ENCODE measurements at places on chromosomes 7 and 10.
A peak's percentile ranks its signal among the peaks of the same experiment; 100 is the strongest.

DNA sequence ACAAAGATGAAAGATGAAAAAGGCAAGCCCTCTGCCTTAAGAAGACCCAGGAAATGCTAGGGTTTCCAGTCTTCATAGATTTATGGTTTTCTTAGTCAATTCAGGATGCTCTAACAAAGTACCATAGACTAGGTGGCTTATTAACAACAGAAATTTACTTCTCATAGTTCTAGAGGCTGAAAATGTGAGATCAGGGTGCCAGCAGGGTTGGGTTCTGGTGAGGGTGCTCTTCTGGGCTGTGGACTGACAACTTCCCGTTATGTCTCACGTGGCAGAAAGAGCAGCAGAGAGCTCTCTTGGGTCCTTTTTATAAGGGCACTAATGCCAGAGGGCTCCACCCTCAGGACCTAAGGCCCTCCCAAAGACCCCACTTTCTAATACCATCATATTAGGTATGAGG is 23.7 kb downstream of the ELMO1 start:
- DNase-seq, result no peak

- no peak for DNase-seq
Observed at GRCh38 chr7:2130096-2130375, 102.7 kb downstream of the MAD1L1 start.

GRCh38 chr10:110317866-110318850 is 13.4 kb upstream of the SMNDC1 start:
- DNase-seq, result no peak

GRCh38 chr10:19658622-19659233 is 157.5 kb upstream of the PLXDC2 start:
- no peak for DNase-seq

DNA sequence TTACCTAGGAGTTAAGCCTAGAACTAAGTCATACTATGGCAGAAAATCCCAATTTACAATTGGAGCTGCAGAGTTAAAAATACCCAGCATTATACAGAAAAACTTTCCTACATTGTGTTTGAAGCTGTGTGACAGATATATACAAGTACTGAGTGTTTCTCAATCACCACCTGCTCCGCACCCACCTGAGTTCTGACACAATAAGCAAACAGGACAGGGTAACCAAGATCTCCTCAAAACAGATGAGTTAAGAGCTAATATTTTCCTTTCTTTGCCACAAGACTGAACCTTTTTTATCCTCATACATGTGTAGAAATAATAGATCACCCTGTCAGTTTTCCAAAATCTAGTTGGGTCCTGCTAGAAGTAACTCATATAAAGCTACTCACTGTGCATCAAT is 186.3 kb downstream of the DOCK4 start:
- DNase-seq, result no peak

DNA sequence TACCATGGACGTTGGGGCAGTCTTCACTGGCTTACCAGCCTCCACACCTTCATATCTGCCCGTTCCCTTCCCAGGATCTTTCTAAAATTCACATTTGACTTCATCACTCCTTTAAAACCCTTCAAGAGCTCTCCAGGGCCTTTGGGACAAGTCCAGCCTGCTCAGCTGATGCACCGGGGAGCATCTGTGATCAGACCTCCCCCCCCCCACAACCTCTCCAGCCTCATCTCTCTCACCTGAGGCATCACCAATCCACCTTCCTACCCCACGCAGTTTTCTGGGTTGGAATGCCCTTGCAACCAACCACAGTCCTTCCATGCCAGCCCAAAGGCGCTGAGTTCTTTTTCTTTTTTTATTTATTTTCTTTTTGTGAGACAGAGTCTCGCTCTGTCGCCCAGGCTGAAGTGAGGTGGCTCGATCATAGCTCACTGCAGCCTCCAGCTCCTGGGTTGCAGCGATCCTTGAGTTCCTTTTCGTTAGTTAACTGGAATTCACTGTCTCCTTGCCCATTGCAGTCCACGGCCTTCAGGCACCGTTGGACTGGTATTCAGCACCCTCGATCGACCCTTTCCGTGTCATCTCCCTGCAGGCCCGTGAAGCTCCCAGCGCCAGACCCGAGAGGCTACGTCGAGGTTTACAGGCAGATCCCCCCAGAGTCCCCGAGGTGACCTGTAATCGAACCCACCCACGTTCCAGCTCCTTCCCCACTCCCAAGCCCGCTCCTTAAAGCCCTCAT is 654 bp downstream of the ALKBH4 start:
- DNase-seq, result peak; percentile 7

DNA sequence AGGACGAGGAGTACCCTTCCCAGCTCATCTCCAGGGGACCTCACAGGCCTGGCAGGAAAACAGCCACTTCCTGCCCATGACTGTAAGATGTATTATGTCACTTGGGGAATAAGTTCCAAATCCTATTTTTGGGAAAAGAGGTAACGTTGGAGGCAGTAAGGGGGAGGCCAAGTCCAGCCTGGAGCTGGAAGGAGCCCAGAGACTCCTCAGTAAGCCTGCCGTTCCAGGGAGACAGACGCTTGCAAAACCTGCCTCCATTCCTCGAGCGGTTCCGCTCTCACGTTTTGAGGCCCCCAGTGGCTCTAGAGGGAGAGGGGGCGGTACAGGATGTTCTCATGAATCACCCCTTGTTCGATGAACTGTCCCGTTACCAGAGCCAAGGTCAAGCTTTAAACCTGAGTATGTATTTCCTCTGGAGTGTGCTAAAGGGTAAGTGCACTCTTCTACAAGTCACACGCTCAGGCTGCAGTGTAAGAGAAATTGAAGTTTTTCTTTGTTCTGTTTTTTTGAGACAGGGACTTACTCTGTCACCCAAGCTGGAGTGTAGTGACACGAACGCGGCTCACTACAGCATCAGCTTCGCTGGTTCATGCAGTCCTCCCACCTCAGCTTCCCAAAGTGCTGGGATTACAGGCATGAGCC is 45.5 kb upstream of the CYTH3 start:
- no peak for DNase-seq

DNA sequence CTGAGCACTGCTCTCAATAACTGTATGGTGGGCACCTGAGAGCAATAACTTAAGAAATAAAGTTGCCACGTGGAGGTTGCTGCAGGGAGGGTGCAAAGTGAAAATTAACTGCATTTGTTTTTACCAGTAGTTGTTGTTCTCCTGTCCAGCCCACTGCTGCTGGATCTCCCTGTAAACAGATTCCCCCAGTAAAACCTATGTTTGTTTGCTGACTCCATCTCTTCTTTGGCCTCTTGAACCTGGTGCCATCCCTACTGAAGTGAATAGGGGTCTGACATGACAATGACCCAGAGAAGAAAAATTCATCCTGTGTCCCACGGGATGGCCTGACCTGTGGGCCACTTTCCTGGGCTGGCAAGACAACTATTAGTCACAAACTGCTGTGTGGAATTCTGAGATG is 1.7 kb downstream of the MBL2 start:
- DNase-seq, result no peak

DNA sequence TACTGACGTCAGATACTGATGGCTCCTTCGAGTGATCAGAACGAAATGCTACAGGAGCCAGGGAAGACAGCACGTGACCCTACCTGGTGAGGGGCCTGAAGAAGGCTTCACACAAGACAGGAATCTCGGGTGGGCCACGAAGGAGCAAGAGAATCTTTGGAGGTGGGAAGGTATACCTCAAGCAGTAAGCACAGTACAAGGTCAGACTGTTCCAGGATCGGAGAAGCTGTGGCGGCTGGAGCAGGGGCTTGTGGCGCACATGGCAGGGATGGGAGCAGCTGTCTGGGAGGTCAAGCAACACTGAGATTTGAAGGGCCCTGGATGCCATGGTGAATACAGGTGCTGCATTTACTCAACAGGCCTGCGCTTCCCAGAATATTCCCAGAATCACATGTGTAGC is 45.4 kb downstream of the C10orf143 start:
- DNase-seq, result no peak

- DNase-seq, result no peak
Observed at GRCh38 chr10:21649454-21649872, 115.4 kb downstream of the MLLT10 start.

- no peak for DNase-seq
Observed at GRCh38 chr7:70060298-70061068, 462.2 kb downstream of the AUTS2 start.

DNA sequence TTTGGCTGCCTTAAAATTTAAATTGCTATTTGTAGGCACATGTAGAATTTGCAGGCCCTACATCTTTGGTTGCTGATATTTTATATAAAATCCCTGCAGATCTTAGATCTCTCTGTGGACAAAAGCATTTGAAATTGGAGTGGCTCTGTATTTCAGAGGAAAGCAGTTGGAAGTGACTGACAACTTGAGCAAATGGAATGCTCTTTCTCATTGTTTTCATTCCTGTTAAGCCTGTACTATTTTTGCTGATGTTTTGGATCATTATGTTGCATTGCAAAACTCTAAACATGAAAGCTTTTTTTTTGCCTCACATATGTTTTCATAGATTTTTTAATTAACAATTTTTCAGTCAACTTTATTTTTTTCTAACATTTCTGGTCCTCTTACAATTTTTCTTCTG is 251.2 kb upstream of the MDFIC start:
- no peak for DNase-seq

- no peak for DNase-seq
Observed at GRCh38 chr7:81075150-81075549, 156.3 kb upstream of the SEMA3C start.

DNA sequence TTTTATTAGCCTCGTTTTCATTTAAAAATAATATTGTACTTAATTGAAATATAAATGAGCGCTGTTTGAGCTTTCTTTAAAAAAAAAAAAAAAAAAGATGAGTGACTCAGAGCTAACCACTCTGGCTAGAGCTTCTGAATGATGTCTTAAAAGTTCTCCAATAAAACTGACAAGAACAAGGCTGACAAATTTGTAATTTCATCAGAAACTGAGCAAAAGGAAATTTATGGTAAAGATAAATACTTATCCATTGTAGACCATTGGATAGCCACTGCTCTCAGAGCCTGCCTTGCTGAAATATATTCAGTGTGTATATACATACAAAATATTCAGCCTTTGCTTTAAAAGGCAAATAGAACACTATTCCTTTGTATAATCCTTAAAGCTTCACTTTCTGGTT is 91.2 kb upstream of the OIT3 start:
- no peak for DNase-seq

DNA sequence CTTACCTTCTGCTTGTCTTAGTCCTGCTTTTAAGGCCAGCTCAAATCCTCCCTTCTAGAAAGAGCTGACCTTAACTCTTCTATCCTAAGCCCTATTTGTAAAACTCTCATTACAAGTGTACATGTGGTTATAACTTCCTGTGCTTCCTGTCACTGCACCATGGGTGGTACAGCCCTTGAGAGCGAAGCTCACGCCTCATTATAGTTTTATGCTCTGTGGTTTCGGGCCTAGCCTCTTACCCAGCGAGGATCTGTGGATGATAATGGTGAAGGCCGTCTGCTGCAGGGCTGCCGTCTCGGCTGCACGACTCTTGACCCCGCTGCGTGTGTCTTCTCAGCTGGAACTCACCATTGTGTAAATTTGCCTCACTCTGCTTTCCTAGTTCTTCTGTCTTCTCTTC is 74.6 kb downstream of the CUL1 start:
- DNase-seq, result peak; percentile 93

DNA sequence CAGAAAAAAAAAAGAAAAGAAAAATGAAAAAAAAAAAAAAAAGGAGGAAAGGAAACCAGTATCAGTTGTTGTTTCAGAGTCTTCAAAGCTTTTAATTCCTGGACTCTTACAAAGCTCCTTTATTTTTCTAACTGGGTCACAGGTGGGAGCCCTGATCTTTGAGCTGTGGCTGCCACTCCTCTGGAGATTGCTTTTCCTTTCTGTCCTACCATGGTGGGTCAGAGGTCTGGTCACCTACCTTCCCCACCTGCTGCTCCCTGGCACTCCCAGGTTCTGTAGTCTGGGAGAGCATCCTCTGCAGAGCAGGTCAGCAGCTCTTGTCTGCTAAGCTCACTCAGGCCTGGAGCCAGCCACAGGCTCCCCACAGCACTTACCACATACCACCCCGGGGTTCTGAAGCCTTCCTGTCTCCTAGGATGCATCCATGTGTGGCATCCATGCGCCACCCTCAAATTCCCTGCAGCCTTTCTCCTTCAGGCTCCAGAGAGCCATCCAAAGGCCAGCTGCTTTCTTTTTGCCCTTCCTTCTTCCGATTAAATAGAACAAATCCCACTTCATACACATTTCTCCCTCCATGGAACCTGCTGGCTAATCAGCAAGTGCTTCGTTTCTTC is 73.2 kb upstream of the TPK1 start:
- DNase-seq, result no peak

DNA sequence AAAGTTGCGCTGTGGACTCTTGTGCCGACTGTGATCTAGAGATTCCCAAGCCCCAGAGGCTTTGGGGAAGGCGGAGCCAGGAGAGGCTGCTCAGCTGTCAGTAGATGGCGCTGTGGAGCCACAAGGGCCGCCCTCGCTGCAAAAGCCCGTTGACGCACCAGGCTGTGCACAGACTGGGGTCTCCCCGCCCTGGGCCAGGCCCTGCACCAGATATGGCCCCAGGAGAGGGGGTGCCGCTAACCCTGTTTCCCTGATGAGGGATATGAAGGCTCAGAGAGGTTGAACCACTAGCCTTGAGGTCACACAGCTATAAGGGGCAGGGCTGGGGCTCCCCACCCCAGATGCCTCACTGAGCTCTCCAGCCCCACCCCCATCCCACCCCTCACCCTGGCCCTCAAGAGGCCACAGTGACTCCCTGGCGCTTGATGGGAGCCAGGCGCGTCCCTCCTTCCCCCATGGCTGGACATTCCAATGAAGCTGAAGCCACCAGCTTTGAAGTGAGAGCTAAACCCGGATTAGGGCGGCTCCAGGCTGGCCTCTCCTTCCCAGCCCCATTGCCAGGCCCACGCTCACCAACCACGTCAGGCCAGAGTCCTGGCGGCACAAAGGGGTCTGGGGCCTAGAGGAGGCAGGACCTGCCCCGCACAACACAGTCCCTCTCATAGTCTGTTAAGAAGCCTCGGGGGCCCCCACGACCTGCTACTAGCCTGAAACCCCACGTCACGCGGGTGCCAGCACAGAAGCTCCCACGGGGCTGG is 26.4 kb downstream of the MYL10 start:
- DNase-seq, result peak; percentile 61

- no peak for DNase-seq
Observed at GRCh38 chr10:129864601-129865126, 99.4 kb downstream of the EBF3 start.

DNA sequence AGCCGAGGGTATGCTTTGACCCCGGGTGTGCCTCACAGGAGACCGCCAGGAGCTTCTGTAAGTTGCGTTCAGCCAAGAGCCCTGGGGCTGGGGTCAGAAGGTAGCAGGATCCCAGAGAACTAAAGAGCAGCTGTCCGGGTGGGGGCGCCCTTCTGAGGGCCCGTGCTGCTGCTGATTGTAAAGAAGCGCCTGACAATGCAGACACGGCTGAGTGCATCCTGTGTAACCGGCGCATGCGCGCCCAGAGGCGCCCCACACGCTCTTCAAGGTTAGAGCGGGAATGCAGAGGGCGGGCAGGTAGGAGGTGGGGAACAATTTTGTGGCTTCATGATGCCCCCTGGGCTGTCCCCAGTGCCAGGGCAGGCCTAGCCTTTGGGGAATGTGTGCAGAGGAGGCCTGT is 210.2 kb upstream of the CTBP2 start:
- DNase-seq, result no peak

- DNase-seq, result peak; percentile 73
Observed at GRCh38 chr10:62732841-62733653, 71.5 kb upstream of the ADO start.

- no peak for DNase-seq
Observed at GRCh38 chr10:70341016-70341415, 41.4 kb downstream of the LRRC20 start.

- no peak for DNase-seq
Observed at GRCh38 chr10:69316313-69317059, 38.2 kb downstream of the HK1 start.

GRCh38 chr7:149759093-149759860 is 14.1 kb downstream of the ZNF467 start:
- no peak for DNase-seq

GRCh38 chr10:62578916-62579315 is 204.7 kb downstream of the ZNF365 start:
- DNase-seq, result no peak

Measured in MM.1S (cell line).